ENCODE measurements at places on chromosomes 4 and X.

DNA sequence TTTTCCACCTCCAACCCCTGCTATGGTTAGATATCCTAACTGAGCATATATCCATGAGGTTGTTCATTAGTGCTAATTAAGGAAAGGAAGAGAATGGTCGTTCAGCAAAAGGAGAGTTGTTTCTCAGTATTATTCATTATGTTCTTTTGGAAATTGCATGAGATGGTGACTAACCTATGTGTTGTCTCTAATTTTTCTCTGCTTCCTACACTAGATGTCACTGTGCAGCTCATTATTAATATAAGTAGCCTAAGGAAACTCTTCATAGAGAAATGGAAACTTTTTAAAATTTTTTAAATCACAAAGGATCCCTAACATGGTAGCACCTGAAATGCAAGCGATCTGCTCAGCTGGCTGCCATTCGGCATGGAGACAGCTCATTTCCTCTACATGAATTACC, 67.7 kb upstream of the FAM9A start:
- DNase-seq: no peak

DNA sequence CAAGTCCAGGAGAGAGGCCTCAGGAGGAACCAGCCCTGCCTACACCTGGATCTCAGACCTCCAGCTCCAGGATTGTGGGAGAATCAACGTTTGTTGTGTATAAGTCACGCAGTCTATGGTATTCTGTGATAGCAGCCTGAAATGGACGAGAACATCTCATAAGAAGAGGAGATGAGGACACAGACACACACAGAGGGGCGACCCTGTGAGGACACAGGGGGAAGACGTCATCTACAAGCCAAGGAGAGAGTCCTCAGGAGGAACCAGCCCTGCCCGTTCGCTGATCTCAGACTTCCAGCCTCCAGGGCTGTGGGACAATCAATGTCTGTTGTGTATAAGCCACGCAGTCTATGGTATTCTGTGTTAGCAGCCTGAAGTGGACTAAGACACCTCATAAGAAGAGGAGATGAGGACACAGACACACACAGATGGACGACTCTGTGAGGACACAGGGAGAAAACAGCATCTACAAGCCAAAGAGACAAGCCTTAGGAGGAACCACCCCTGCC, 20.3 kb downstream of the P2RY8 start:
- no peak for DNase-seq

GRCh38 chr4:102116121-102116520, 229.2 kb downstream of the SLC39A8 start:
- DNase-seq: no peak

DNA sequence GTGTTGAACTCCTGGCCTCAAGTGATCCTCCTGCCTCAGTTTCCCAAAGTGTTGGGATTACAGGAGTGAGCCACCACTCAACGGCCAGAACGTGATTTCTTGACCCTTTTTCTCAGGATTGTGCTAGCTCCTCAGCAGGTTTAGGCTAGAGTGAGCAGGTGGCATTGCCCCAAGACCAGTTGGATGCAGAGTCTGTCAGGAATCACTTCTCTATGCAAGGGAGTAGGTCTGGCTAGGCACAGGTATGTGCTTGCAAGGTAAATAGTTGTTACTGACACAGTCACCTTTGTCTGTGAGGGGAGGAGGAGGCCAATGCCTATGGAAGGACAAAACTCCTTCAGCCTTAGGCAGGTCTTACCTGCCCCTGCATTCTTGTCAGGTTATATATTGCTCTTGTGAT, 24.2 kb downstream of the SLC25A5 start:
- no peak for DNase-seq

DNA sequence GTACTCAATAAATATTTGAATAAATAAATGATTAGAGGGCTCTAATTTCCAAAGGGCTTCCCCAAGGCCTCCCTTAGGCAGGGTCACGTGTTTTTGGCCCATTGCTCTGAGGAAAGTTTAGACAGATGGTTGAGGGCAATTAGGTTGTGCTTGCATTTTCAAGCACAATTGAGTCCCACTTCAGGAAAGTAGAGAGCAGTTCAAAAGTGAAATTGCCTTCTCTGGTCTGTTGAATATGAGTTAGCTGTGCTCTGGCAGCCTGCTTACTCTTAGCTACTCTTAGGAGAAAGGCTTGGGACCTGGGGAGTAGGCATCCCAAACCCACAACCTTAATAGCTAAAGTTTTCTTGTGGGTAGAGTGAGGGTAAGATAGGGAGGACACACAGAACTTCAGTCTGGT, 9.0 kb upstream of the DRP2 start:
- DNase-seq: no peak

- DNase-seq: no peak
Measured at GRCh38 chr4:25000639-25001038, 30.1 kb downstream of the LGI2 start.

DNA sequence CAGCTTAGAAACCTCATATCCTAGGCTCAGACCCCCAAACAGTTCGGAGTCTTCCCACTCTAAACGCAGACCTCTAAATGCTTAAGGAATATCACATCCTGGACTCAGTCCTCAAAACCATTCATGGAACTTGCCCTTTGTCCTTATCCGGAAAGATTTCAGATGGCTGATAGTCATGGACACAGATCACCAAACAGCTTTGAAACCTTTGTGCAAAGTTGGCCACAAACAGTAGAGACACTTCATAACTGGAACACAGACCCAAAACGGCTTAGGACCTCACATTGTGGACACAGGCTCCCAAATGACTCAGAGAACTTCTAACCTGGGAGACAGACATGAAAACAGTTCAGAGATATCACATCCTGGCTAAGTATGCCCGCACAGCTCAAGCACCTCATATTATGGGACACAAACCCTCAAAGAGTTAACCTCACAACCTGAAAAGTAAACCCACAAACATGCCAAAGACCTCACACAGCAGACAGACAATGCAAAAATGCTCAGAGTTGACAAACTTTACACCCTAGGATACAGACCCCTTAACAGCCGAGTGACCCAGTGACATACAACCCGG, 15.5 kb downstream of the SUV39H1 start:
- no peak for DNase-seq

- DNase-seq: no peak
Measured at GRCh38 chrX:78934866-78935265, 10.3 kb upstream of the P2RY10 start.

DNA sequence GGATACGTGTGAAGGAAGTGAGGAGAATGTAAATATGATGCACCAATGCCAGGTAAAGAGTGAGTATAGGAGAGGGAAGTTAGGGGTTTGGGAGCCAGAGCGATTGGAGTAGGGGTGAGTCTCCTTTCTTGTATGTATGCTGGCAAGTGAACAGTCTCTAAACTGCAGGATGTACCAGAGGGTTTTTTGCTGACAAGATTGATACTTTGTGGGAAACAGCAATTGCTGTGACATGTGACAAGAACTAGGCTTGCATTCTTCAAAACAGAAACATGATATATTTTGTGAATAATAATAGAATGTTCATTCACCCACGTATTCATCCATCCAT, 706 bp downstream of the CHIC1 start:
- DNase-seq: no peak

DNA sequence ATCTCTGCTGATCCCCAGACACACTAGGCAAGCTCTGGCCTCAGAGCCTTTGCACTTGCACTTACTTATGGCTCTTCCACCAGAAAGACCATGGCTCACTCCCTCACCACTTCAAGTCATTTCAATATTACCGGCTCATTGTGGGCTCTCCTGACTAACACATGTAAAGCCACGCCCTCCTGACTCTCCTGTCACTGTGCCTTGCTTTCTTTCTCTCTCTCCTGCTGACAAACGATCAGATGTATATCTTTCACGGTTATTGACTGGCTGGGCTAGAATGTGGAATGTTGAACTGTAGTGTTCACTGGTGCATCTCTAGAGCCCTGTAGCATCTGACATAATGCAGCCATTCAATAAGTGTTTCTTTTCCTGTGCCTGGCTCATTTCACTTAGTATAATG, 425.1 kb downstream of the RAB28 start:
- DNase-seq: no peak

GRCh38 chr4:169250796-169251195, 20.0 kb downstream of the SH3RF1 start:
- no peak for DNase-seq

DNA sequence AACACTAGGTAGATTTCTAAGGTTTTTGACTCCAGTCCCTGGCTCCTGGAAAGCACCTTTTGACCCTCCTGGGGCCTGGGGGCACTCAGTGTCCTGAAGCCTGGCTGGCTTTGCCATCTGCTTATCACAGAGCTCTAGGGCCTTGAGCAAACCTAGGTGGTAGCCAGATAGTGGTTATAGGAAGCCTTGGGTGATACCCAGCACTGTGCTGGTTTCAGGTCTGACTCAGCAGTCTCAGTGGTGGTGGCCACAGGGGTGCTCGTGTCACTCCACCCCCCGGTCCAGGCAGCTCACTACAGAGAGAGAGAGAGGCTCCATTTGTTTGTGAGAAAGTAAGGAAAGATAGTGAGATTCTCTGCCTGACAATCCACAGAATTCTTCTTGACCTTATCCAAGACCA, 195.8 kb upstream of the ZFP42 start:
- DNase-seq: no peak

- no peak for DNase-seq
Measured at GRCh38 chr4:5960252-5960880, 57.9 kb downstream of the C4orf50 start.

- DNase-seq: no peak
Measured at GRCh38 chr4:65071564-65071963, 598.7 kb downstream of the EPHA5 start.

DNA sequence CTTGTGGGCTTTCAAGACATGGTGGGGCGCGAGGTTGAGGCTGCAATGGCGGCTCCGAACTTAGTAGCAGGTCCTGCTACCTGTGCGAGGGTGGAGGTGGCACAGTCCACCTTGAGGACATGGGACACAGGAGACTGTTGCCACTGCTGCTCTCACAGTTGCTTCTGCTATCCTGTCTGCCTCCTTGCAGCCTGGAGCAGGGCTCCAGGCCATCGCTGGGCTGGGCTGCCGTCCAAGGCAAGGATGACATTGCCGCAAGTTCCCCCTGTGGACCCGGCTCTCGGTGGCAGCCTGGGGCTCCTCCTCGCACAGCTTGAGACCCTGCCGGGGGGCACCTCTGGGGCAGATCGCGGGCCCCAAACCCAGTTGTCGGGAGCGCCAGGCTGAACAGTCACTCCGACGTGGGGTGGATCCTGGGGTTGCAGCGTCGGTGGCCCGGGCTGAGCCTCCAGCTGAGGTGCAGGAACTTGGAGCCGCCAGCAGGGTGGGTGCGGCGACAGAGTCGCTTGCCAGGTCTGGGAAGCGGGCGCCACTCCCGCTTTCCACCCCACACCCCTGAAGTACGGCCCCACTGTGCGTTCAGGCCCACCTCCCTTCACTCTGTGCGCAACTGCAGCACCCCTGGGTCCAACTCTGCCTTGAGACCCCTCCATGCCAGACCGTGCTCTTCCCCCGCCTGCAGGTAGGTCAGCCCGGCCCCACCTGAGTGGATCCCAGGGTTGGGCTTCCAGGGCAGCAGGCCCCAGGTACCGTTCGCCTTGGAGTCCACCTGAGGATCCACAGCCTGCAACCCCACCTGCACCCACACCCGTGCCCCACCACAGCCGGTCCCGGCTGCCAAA, 192.7 kb upstream of the NUDT6 start:
- no peak for DNase-seq

DNA sequence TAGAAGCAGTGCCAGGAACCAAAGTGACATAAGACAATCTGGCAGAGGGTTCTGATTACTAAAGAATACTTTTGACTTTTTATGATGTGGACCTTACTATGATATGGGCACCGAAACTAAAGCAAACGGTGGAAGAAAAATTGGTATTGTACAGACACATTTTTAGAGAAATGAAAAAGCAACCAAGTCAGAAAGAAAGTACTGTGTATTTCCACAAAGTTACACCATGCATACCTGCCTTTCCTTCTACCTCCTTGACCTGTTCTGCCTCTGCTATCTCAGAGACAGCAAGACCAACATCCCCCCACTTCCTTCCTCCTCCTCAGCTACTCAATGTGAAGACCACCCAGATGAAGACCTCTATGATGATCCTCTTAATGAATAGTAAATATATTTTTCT, 88.3 kb downstream of the HUWE1 start:
- no peak for DNase-seq

DNA sequence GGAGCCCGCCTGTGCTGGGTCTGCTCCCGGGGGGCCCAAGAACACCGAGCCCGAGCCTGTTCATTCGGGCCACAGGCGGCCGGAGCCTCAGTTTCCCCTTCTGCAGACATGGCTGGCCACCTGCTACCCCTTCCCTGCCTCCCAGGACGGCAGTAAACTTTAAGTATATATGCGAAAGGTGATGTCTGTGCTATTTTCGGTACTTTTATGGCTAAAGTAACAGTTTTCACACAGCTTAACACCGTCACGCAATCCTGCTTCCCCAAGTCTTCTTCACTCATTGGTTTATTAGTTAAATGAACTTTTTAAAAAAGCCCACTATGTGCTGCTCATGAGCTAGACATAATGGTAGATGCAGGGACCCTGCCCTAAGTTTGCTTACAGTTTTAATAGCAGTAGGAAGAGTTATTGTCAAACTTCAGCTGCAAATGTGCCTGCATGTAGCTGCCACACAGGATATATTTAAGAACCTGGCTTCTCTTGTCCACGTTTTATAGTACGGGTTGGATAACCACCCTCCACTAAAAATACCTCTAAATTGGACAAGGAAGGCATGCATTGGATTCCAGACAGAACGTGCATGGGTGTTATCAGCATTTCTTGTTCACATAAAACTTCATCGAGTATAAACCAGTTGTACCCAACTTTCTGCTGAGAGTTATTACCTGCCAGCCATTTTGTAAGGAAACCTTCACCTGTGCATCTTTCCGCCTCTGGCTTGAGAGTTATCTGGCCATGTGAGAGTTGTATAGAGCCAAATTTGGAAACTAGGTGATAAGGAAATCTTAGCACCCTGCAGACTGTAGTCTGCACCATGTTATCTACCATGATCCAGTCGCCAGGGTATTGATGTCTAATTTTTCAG, 741 bp downstream of the ANAPC4 start:
- DNase-seq: no peak

- DNase-seq: no peak
Measured at GRCh38 chr4:137029026-137029425, 503.3 kb downstream of the PCDH18 start.

DNA sequence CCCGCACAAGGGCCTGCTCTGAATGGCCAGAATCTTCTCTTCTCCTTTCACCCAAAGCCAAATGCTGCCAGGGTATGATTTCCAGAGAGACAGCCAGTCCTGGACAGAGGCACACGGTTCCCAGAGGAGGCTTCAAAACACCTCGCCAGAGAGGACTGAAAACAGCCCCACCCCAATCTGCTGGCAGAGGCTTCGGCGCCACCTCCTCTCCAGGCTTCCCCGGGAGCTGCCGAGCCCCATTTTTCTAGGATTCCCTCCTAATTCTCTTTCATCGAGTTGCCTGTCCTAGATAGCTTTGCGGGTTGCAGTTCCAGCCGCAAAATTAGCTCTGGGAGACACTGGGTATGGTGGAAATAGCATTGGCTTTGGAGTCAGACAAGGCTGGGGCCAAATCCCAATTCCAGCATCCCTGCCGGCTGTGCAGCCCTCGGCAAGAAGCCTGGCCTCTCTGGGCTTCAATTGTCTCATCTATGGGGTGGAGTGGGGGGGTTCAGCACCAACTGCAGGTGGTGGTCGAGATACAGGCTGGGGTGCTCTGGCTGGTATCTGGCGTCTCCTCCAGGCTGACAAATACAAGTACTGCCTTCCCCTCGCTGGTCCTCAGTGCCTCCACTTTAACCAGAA, 22.6 kb downstream of the PPP2R2C start:
- no peak for DNase-seq

All from activated naive CD4-positive, alpha-beta T cell treated with anti-CD3 and anti-CD28 coated beads, Interleukin-2, amount 10 ng/mL, durations not matched to agents 7 days and 5 days (primary cell).